ENCODE measurements at places on chromosomes 16 and 17.

DNA sequence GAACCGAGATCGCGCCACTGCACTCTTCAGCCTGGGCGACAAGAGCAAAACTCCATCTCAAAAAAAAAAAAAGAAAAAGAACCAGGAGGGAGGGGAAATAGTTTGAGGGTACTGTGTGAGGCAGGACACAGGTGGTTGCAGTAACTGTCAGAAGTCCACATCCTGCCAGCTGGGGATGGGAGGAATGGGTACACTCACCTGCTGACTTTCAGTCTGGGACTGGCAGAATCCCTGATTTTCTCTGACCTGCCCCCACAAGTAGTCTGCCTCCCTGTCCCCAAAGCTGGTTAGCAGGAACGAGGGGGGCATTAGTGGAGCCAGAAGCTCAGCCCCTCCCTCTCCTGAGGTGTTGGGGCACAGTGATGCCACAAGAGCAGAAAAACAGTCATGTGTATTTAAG lies 7.1 kb upstream of the ARL5C start:
- no peak for DNase-seq

DNA sequence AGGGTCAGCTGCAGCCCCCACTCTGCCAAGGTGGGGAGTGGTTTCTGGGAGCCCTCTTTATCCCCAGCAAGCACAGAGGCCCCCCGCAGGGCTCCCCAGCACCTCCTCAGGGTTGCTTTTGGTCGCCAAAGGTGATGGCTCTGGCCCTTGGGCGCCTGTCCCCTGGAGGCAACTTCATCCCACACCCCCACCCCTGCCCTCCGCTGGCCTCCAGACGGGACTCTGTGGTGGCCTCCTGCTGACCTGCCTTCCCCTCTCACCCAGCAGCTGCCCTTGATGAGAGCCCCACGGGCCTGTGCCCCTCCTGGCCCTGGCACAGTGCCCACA lies 7.8 kb upstream of the RHOT2 start:
- no peak for DNase-seq

- no peak for DNase-seq
These were observed 7.6 kb downstream of the MYO18A start for GRCh38 chr17:29172589-29172988.

DNA sequence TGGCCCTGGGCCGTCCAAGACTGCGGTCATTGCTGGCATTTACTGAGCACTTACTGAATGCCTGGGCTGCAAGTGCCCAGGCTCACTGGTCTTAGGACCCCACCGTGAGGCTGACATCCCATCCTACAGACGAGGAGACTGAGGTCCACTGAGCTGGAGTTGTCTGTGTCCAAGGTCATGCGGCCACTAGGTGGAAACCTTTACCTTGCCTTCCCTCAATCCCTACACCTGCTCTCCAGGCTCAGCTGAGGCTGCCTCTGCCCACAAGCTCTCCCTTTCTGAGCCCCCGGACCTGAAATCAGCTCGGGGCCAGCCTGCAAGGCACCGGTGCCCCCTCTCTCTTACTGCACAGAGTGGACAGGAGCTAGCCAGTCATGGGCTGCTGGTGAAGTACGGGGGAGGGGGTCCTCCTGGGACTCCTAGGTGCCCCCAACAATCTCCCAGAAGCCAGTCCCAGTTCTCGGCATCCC lies 1.5 kb downstream of the CASKIN1 start:
- DNase-seq, result no peak

DNA sequence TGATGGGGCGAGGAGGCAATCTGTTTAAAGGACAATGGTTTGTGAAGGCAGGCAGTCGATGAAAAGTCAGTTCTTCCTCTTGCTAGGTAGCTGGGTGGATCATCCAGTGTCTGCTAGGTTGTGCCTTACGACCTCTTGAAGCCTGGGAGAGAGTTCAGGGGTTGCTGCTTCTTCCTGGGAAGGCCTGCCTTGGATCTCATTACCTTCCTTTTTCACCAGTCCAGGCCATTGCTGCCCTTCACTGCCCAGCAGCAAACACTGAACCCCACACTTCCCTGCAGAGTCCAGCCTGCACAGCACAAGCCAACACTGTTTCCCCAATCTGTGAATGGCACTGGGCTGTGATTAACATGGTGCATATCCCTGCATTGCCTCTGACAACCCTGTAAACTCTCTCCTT lies 24.7 kb downstream of the HS3ST2 start:
- DNase-seq, result no peak

DNA sequence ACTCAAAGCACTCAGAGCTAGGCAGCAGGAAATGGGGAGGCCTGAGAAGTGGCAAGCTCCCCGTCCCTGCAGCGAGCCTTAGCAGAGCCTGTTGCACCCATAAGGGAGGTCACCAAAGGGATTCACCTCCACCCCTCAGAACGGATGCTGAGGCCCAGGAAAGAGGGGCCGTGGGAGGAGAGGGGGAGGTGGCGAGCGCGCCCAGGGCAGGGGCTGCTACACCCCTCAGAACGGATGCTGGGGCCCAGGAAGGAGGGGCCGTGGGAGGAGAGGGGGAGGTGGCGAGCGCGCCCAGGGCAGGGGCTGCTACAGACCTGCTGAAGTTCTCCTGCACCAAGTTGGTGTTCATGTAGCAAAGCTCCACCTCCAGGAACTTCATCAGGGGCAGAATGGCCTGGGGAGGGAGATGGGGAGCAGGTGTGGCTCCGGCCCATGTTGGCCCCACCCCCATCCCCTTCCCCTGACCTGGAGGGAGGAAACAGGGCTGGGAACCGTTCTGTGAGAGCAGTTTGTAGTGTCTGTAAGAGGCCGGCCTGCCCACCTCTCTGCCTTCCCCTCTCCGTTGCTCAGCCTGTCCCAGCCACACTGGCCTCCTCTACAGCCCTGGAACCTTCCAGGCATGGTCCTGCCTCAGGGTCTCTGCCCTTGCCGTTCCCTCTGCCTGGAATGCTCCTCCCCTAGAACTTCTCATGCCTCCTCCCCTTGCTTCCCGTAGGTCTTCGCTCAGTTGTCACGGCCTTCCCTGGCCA lies 11.4 kb downstream of the UNC13D start:
- DNase-seq, result no peak

GRCh38 chr17:751269-752001 lies 629 bp downstream of the GEMIN4 start:
- peak; percentile 55 for DNase-seq

DNA sequence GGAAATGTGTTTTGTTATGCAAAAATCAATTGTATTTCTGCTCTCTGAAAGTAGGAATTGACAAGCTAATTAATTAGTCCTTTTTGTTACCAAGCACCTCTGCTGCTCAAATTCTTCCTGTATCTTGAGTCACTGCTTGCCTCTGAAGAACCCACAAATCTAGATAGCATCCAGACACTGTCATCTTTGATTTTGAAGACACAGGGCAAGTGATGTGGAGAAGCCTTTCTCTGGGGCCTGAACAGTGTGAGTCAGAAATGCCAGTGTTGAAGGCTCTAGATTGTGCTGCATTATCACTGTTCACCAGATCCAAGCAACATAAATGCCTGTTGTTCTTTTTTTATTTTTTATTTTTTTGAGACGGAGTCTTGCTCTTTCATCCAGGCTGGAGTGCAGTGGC lies 10.9 kb upstream of the ST6GALNAC1 start:
- no peak for DNase-seq

DNA sequence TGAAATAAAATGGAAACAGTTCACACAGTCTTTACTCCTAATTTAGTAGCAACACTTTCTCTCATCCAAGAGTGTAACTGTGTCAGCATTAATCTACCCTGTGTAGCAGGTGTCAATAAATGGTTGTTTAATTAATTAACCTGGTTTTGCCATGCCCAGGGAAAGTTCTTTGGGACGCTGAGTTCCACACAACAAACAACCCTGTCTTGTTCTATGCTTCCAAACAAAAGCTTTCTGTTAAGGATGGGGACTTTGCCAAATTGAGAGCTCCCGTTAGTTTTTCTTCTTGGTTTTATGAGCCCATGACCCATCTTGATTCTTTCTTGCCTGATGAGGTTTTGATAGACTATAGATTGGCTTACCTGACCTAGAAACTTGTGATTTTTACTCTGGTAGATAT lies 530.1 kb downstream of the KCNJ2 start:
- DNase-seq, result peak; percentile 4

DNA sequence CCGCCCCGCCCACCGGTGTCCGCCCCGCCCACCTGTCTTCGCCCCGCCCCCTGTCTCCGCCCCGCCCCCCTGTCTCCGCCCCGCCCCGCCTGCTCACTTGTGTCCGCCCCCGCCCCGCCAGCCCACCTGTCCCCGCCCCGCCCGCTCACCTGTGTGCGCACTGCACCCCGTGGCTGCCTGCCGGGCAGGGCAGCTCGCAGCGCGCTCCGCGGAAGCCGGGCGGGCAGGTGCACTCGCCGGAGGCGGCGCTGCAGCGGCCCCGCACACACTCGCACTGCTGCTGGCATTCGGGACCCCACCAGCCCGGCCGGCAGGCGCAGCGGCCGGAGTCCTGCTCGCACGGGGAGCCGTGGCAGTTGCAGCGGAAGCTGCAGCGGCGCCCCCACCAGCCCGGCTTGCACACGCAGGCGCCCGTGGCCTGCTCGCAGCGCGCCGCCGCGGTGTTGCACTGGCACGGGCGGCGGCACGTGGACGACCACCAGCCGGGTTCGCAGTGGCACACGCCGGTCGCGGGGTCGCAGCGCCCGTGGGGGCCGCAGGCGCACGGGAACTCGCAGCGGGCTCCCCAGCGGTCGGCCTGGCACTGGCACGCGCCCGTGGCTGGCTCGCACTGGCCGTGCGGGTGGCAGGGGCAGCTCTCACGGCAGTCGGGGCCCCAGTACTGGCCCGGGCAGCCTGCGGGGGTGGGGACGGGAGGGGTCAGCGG lies 2.1 kb downstream of the SCARF1 start:
- peak; percentile 69 for DNase-seq

GRCh38 chr17:32331243-32332040 lies 10.5 kb downstream of the C17orf75 start:
- DNase-seq, result no peak

- peak; percentile 49 for DNase-seq
These were observed 64.0 kb downstream of the MYO18A start for GRCh38 chr17:29115961-29116803.

- DNase-seq, result peak; percentile 11
These were observed 6.3 kb downstream of the VWA3A start for GRCh38 chr16:22098405-22099255.

DNA sequence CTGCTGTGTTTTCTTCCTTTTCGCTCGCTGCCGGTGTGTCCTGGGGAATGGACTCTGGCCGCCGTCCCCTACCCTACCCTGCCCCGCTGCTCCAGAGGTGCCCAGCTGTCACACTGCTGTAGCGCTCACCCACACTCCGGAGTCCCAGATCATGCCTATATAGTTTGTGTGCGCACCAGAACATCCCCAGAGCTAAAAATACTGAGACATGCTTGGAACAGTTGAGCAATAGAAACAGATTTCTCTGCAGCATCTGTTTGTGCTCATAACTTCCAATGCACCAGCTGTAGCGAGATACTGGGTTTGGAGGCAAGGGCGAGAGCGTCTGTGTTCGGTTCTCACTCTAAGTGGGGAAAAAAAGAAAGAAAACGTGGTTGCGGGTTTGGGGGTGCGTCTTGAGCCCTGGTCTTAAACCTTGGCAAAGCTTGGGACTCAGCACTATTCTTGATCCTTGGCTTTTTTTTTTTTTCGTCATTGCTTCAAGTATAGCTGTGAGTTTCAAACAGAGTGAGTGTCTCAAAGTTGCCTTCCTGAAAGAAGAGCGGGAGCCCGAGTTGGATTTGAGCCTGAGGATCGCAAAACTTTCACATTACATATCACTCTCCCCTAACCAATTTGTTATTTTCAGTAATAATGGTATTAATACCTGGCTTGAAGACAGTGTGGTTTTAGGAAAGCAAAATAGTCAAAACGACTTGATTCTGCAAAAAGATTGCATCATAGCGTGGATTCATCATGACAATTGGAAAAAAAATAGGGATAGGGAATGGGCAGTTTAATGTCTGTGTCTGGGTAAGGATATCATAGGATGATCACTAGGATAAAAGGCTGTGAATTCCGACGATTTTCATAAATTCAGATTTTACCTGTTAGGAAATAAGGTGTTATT lies 621 bp downstream of the KCNJ2 start:
- DNase-seq, result no peak

DNA sequence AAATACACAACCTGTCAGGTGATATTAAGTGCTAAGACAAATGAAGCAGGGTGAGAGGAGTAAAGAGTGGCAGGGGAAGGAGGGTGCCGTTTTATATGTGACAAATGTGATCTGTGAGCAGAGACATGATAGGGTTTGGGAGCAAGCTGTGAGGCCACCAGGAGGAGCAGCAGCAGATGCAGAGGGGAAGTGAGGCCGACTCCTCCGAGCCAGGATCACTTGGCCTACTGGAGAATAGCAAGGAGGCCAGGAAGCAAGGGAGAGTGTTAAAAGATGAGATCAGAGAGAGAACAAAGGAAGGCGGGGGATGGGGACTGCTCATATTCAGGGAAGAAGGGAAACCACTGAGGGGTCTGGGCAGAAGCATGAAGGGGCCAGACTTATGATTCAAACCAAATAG lies 129.4 kb downstream of the TANGO6 start:
- DNase-seq, result no peak

GRCh38 chr16:10206215-10206614 lies 24.0 kb upstream of the GRIN2A start:
- no peak for DNase-seq

GRCh38 chr17:37067555-37068111 lies 118.9 kb downstream of the AATF start:
- DNase-seq, result no peak

DNA sequence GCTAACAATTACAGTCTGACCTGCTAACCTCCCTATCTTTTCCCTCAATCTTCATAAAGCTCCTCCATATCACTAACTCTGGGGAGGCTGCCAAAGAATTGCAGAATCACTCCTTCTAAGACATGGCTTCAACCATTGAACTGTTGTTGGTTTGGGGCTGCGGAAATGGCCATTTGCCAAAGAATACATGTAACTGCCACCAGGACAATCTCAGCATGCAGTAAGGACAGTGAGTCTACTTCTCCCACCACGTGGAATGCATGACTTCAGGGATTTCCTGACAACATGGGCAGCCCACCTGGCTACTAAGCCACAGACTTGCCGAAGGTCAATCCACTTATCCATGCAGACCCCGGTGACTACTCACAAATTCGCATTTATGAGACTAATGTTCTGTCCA lies 104.3 kb upstream of the NUDT7 start:
- DNase-seq, result no peak

DNA sequence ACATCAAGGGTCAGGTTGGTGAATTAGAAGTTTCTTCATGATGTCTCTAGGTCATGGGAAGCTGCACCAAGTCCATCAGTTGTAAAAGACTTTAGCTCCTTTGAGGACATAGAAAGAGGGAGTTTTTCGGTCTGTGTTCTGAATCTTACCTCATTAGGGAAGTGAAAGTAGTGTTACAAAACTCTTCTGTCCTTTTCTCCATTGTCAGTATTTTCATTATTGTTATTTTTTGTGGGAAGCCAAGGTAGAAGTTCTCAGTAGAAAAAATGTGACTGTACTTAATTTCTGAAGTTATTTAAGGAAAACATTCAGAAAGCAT lies 24.2 kb downstream of the MAP3K3 start:
- no peak for DNase-seq

All from frontal cortex (tissue), 4 donors.